ENCODE measurements at places on chromosomes 6 and 20.

DNA sequence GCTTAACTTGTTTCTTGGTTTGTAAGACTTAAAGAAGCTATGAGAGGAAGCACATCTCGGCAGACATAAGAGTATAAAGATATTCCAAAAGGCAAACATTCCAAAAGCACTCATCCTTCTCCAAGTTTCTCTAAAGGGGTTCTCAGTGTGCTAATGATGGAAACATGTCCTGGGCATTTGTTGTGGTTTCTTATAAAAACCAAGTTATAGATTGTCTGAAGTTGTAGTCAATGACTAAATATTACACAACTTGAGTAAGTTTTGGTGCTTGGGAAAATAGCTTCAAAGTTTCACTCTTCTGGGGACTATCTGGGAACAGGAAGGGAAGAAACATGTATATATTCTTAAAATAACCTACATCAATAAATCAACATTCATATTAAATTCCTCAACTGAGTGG, 128.3 kb upstream of the TBX18 start:
- DNase-seq: no peak

GRCh38 chr6:28597924-28598722, 72.4 kb downstream of the GPX5 start:
- DNase-seq: no peak

GRCh38 chr6:38155144-38155543, 335.6 kb downstream of the ZFAND3 start:
- no peak for DNase-seq

GRCh38 chr6:64330694-64331307, 695.2 kb downstream of the PHF3 start:
- DNase-seq: peak; percentile 62

DNA sequence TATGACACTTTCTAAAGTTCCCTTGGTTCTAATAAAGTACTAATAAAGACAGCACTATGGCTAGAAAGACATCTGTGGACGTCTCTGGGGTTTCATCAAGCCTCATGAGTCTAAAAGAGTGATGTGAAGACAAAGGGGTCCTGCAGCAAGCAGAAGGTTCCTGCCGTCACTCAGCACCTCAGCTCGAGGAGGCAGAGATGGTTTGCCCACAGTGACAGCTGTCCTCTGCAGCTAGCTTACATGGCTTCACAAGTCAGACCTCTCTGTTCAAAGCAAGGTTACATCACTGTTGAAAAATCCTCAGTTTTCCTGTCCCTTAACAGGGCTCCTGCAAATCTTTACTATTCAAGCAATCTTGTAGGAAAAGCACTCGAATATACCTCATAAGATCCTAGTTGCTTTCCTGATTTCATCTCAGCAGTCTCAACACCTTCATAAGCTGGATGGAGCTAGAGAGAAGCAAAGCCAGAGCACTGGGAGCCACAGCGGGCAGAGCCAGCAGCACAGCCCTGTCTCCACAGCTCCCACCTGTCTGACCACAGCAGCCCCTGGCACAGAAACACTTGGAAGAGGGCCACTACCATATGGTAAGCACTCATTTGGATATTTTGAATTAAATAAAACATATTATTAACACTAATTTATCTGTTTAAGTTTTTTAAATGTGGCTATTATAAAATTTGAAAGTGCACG, 202.3 kb downstream of the GMDS start:
- DNase-seq: no peak

- DNase-seq: no peak
Measured at GRCh38 chr20:22217712-22218352, 366.5 kb downstream of the FOXA2 start.

DNA sequence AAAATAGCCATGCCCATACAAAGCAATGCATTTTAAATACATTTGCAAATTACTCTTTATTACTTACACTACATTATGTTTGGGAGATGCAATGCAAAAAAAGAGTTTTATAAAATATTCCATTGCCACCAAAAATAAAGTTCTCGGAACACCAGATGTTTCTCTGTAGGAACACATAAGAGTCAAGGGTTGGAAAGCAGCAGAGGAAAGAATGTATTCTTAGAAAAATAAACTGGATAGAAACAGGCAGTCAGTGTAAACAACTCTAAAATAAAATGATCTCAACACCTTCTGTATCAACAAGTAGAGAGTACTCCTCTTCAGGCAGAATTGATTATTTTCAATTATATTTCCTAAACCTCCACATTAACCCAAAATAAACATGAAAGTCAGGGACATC, 28.1 kb downstream of the KIF13A start:
- no peak for DNase-seq

GRCh38 chr6:151063352-151063751, 176.4 kb upstream of the AKAP12 start:
- DNase-seq: no peak

DNA sequence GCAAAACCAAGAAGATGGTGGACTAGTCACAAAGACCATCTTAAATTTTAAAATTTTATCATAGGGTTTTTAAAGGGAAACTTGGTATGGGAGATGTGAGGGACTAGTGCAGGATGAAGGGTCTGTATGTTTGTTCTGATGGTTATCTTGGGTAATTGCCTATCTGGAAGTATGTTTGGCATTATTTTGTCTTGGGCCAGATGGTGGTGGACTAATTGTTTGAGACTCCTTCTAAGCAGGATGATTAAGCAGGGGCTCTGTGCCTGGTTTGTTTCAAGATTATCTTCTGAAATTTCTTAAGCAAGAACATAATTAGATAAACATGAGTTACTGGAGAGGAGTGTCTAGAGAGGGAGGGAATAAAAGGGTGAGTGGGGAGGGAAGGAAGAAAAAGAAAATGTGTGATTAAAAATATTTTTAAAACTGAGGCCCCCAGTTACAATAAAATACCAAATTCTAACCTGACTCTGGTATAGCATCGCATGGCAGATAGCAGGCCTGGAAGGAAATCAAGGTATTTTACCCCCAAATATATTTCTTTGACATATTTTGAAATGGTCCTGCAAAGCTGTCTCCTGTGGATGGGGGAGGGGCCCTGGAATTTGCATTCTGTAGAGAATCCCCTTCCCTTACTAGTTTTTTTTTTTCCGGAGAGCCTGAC, 49.9 kb upstream of the FAM184A start:
- no peak for DNase-seq

DNA sequence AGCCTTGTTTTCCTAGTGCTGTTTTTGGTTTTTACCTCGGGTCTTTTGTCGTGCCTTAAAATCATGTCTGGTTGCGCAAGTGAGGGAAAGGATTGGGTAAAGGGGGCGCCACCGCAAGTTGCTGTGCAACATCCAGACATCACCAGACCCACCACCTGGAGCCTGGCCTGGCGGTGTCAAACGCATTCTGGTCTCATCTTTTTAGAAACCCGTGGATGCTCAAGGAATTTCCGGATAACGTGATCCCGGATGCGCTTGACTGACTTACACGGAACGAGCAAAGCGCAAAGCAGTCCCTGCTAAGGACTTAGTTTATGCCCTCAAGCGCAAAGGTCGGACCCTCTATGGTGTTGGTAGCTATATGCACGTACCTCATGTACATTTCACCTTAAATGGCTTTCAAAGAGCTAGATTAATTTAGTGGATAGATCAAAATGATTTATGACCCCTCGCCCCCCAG, 105.2 kb downstream of the OR2B2 start:
- no peak for DNase-seq

DNA sequence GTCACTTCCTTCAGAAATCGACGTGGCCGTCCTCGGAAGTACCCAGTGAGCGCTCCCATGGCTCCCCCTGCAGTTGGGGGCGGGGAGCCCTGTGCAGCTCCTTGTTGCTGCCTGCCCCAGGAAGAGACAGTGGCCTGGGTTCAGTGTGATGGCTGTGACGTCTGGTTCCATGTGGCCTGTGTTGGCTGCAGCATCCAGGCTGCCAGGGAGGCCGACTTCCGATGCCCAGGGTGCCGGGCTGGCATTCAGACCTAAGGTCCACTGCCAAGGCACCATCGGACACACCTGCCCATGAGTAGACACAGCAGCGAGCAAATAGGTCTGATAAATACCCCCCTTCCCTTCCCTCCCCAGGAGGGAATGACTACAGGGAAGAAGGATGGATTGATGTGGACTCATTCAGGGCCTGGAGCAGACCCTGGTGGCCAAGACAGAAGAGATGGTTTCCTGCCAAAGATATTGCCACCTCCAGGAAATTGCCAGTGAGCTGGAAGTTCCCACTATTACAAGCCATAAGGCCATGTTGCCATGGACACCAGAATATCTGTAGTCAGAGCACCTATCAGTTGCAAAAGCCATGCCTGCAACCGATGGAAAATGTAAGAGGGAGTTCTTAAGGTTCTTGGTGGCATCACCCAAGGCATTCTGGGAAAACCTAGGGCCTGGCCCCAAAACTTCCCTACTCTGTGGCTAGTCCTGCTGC, 4.2 kb downstream of the TCF19 start:
- no peak for DNase-seq

DNA sequence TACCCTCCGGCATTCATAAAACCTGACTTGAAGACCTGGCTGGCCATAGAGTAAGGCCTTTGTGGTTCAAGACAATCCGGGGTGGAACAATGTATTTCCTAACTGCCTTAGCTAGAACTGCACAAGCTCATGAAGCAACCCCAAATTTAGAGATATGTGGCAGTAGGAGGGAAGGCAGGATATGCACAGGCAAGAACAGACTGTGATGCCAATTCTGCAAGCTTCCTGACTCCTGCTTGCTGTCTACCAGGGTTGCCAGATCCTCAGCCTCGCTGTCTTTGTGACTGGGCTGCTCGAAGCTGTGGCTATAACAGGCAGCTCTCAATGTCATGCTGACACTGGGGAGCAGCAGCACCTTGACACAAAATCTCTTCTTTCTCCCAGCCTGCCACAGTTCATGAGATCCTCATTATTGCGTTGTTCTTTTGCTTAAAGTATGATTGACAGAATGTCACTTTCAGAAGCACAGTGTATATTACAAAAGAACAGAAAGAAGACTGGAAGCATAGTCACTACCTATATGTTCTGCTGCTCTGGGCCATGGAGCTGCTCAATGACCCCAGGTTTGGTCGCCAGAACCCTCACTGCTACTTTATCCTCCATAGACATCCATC, 18.3 kb upstream of the SHLD1 start:
- DNase-seq: peak; percentile 2

DNA sequence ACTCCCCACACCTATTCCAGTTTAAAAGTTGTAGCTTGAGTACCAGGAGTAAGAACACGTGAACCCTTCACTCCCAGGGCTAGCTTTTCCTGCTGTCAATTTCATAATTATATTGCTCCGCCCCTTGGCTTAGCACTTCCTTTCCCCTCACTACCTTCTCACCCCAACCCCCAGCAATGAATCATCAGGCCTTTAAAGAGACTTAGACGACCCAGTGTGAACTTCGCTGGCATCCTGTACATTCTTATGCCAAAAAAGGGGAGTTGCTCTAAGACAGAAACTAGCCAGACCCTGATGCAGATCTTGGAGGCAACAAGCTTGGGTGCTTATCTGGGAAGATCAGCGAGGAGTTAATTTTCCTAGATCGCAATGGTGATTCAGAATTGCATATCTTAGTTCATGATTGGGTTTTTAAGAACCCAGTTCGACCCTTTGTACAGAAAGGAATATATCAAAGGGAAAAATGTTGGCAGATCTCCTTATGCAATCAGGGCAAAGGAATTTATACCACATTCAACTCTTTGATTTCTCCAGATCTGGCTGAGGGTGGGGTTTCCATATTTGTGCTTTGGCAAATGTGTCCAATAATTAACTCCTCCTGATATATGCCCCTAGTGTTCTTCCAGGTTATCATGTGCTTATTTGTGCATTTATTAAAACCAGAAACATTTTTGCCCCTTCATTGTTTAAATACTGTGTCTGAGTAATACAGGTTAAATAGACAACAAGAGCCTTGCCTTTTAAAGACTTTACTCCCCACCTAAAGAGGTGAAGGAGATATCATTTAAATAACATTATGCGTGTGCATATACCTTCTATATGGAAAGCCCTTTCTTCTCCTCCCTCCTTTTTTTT, 8.1 kb upstream of the ATXN1 start:
- DNase-seq: no peak

DNA sequence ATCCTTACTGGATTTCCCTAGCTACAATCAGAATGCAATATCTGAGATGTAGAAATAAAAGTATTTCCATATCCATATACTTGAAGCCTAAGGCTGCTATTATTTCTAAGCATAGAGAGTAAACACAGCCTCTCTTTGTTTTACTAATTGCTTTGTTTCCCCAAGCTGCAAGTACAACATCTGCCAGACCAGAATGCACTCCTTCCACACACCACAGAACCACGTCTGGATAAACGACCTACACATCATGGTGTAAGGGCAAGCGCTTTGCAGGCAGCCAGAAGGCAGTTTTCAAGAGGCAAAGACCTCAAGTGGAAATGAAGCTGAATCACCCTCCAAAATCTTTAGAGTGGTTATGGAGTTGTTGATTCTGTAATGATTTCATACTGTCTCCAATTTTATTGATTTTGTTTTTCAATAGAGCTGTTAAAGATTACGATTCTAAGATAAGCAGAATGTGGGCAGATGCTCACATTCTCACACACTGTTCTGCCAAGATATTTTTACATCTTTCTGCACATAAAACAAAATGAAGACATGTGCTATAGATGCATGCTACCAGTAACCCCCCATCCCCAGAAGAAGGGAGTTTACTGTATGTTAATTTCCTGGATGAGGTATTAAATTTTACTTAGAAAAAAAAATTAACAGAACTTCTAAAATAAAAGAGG, 88.8 kb downstream of the THEMIS start:
- DNase-seq: no peak

DNA sequence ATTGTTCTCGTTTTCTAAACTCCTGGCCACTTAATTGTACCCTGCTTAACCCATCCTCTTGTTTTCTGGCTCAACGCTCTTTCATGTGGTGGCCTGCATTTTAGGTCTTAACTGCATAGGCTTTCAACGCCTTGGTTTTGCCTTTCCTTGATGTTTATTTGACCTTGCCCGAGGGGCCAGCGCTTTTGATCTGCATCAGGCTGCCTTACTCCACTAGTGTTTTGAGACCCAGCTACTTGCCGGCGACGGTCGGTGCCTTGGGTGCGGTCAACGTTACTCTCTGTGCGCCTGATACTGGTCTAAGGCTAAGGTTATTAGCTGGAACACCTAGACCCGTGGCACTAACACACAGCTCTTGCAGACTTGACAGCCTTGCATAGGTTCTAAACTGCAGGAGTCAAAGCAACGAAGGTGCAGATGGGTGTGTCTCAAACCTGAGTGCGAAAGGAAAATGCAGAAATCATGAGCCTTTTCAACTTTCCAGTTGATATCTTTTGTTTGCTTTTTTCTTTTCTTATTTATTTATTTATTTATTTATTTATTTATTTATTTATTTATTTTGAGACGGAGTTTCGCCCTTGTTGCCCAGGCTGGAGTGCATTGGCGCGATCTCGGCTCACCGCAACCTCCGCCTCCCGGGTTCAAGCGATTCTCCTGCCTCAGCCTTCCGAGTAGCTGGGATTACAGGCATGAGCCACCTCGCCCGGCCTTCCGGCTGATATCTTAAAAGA, 138.8 kb downstream of the HFE start:
- no peak for DNase-seq

GRCh38 chr20:51457533-51457932, 85.0 kb downstream of the NFATC2 start:
- DNase-seq: no peak
